ENCODE measurements at places on chromosomes 2 and 18.

GRCh38 chr2:105806996-105807395 is 62.3 kb downstream of the NCK2 start:
- no peak for DNase-seq

DNA sequence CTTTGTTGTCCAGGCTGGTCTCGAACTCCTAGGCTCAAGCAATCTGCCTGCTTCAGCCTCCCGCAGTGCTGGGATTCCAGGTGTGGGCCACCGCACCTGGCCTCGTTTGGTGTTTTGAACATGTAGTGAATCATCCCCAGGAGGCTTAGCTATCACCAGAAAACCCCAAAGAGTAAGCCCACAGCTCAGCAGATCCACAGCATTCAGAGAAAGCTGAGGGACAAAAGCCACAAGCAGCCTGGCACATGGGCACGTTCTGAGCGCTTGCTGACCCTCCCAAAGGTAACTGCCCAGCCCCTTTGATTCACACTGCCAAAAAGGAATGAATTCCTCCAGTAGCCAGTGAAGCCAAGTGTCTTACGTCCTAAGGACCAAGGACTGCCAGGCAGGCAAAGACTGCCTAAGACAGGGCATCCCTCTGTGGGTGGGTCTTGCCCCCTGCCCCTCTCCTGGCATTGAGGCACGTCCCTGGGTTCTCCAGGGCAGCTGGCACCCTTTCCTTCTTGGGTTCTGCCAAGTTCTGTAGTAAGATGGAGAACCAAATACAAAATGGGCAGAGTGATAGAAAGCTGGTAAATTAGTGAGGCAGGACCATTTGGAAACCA is 31.7 kb downstream of the MBP start:
- DNase-seq = no peak

DNA sequence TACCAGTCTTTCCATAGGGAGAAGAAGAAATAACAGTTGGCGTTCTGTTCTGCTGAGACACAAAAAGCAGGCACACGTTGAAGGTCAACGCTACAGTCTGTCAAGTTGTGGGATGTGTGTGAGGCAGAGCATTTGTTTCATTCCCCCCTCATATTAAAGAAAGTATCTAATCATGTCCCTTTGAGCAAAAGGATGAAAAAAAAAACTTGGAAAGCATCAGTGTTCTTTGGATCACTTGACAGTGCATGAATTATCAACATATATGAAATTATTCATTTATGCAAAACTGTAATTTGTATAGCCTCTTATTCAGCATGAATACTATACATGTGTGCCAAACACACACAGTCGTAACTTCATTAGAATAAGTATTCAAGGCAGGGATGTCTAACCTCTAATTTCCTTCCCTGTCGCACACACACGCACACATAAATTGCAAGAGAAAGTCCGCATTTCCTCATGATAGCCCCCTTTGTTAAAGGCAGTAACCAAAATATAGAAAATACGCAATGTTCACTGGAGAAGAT is 228.6 kb downstream of the RND3 start:
- no peak for DNase-seq

DNA sequence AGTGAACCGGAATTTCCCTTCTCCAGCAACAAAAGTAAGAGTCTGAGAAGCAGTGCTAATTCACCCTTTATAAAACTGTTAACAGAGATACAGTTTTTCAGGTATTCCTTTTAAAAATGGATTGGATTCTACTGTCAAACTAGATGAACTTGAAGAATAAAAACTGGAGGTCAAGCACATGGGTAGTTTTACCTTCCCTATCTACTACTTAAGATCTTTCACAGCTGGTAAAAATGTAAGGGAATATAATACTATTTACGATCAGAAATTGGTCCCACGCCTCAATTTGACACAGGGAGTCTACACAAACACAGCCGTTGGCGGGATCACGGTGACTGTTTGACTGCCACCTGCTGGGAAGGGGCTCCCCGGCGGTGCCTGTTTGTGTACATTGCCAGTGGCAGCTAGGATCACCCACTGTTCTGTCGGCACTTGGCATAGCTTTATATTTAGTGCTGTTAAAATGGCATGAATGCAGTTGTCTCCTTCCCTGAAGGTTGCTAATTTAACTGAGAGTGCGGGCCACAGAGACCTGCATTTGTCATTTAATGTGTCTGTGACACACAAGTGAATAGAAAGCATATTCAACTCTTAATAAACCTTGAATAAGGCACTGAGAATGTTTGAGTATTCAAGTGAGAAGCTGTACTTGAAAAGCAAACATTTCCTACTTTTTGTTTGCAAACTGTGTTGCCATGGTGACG is 59.5 kb downstream of the ABCG8 start:
- DNase-seq = peak; percentile 98

DNA sequence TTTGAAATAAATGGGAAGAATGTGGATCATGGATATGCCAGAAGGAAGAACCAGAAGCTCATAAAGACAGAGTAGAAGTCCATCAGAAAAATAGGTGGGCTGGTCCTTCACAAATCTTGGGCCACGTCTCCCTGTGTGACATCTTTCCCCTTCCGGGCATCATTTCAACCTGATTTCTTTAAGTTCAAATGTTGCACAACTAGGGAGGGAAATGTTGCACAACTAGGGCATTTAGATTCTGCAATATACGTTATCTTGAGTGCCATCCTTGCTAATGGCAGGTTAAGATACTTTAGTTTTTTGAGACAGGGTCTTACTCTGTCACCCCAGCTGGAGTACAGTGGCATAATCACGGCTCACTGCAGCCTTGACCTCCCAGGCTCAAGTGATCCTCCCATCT is 129.6 kb downstream of the CERS6 start:
- no peak for DNase-seq

- no peak for DNase-seq
These were observed 9.9 kb upstream of the KLF11 start for GRCh38 chr2:10033251-10034006.
